ENCODE measurements at places on chromosomes 12 and 14.

DNA sequence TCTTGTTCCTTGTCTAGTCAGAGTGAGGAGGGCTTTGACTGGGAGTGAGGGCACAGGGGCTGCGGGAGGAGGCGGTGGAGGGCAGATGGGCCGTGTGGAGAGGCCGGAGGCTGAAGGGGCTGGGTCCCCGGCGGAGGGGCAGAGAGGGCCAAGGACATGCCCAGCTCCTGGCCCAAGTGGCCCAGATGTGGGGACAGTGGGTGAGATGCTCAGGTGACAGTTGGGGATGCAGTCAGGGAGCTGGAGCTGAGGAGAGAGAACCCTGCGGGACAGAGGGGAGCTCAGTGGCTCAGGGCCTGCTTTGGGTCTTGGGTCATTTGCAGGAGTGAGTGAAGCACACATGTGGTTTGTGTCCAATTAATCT lies 26.5 kb upstream of the PLD4 start:
- DNase-seq = no peak

DNA sequence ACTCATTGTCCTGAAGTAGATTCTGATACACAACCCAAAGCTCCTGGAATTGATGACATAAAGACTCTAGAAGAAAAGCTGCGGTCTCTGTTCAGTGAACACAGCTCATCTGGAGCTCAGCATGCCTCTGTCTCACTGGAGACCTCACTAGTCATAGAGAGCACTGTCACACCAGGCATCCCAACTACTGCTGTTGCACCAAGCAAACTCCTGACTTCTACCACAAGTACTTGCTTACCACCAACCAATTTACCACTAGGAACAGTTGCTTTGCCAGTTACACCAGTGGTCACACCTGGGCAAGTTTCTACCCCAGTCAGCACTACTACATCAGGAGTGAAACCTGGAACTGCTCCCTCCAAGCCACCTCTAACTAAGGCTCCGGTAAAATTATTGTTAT lies 63.8 kb downstream of the RAD52 start:
- DNase-seq = no peak

GRCh38 chr12:88063375-88063774 lies 34.2 kb upstream of the C12orf50 start:
- DNase-seq = no peak

GRCh38 chr12:50916292-50916691 lies 36.1 kb upstream of the HIGD1C start:
- no peak for DNase-seq

- no peak for DNase-seq
Measured at GRCh38 chr12:93563807-93564538, 8.5 kb upstream of the SOCS2 start.

GRCh38 chr14:103949131-103949790 lies 6.9 kb upstream of the RD3L start:
- DNase-seq = no peak

GRCh38 chr14:34699873-34700621 lies 14.3 kb downstream of the CFL2 start:
- DNase-seq = no peak
